Activated T-cell treated with anti-CD3 and anti-CD28 coated beads, Interleukin-2, amount 50 U/mL, for 48 hours (primary cell): ENCODE measurements at places on chromosomes 6 and 20.

DNA sequence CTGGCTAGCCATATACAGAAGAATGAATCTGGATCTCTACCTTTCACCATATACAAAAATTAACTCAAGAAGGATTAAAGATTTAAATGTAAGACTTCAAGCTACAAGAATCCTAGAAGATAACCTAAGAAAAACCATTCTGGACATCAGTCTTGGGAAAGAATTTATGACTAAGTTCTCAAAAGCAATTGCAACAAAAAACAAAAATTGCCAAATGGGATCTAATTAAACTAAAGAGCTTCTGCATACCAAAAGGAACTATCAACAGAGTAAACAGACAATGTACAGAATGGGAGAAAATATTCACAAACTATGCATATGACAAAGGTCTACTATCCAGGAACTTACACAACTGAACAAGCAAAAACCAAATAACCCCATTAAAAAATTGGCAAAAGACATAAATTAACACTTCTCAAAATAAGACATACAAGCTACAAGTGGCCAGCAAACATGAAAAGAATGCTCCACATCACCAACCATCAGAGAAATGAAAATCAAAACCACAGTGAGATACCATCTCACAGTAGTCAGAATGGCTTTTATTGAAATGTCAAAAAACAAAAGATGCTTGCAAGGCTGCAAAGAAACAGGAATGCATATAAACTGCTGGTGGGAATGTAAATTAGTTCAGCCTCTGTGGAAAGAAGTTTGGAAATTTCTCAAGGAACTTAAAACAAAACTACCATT lies 66.8 kb upstream of the RSPO3 start:
- DNase-seq = no peak

- no peak for DNase-seq
These were observed 44.5 kb upstream of the LAMA4 start for GRCh38 chr6:112298816-112299281.

DNA sequence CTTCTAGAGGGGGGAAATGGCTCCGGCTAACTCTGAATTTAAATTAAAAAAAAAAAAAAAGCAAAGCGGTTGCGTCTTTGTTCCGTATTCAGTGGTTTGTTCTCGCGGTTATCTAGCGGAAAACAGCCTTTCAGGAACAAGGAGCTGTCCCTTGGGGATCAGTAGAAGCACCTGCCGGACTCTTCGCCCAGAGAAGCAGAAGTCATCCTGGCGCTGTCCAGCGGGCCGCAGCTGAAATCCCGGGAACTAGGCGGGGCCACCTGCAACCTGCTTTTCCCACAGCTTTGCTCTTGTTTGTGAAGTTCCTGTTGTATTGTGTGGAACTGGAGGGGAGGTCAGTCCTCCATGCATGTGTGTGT lies 43.9 kb upstream of the GJE1 start:
- no peak for DNase-seq

GRCh38 chr20:25117990-25118389 lies 36.0 kb upstream of the VSX1 start:
- DNase-seq = no peak

- no peak for DNase-seq
These were observed 26.3 kb downstream of the PM20D2 start for GRCh38 chr6:89172131-89172530.

DNA sequence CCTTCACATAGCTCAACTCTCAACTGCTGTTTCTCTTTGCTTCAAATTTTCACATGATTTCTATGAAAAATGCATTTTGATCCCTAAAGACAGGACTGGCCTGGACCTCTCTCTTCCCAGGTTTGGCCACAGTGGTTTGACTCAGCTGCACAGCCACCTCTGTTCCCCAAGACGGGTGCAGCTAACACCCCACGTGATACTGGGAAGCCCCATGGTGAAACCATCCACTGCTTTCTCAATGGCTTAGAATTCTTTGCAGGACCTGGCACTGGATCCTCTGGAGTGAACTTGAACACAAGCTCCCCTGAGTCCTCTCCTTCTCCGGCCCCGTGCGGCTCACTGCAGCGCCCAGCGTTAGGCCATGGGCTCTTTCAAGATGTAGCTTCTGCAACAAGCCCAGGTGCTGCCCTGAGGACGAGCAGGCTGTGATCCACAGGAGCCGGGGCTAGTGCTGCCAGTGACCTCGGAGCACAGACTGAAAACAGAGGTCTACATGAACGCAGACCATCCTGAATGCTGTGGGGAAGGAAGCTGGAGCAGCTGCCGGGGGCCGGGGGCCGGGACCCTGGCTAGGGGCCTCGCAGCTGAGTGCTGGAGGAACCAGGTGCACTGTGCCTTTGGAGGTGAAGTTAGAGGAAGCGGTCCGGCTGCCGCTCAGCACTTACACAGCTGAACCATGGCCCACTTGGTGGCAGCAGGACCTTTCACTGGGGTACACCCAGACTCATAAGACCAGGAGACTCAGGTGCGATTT lies 58.8 kb upstream of the MPC1 start:
- no peak for DNase-seq

DNA sequence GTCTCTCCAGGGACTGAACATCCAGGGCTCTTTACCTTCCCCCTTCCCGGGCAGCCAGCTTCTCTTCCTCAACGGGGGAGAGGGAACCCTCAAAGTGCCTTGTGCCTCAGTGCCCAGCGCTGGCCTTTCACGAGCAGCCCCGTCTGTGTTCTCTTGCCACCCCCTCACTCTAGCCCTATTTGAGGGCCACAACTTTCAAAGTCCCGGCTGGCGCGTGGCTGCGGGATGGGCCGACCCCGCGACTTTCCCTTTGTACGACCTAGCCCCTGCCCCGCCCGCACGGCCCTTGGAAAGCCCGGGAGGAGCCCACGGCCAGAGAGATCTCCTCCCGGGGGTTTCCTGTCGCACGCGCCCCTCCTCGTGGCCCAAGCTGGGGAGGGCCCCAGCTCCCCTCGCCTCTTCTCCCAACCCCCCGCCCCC lies 559 bp downstream of the SCRT2 start:
- no peak for DNase-seq
